ENCODE measurements at places on chromosomes 2 and 18.

DNA sequence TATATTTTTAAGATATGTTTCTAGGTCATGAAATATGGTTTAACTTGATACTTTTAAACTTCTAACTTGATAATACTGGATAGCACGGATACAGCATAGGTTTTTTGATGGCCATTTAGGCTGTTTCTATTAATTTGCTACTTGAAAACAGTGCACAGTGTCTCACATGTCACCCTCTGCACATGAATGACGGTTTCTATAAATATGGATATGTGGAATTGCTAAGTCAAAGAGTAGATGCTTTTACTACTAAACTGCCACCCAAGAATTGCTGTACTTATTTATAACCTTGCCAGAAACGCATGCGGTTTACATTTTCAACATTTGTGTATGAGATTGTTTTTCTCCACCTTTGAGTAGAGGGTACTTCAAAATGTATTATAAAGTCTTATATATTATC is 174.6 kb upstream of the LYPD1 start:
- DNase-seq, result no peak

DNA sequence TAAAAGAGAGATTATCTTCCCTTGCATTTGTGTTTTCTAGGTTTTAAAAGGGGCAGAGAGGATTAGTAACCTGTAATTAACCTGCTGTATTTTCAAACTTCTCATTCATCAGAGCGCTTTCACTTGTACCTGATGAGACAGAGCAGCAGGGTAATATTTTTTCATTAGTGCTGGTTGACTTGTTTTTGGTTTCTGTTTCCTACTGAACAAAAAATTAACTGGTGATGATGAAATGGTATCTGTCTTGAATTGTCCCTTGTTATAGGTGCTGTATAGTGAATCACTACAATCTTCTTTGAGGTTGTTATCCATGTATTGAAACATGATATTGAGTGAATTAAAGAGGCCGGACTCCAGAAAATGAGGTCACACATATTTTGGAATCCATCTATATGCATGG is 37.9 kb downstream of the CDH20 start:
- DNase-seq, result no peak

DNA sequence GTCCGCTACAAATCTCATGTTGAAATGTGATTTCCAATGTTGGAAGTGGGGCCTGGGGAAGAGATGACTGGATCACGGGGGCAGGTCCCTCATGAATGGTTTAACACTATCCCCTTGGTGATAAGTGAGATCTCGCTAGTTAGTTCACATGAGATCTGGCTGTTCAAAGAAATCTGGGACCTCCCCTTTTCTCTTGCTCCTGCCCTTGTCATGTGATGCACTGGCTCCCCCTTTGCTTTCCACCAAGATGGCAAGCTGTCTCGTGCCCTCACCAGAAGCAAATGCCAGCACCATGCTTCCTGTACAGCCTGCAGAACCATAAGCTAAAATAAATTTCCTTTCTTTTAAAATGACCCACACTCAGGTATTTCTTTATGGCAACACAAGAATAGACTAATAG is 57.3 kb upstream of the C2orf15 start:
- DNase-seq, result no peak

GRCh38 chr2:214180071-214180470 is 230.8 kb upstream of the VWC2L start:
- DNase-seq, result no peak

- DNase-seq, result no peak
Measured at GRCh38 chr2:5982903-5983265, 290.7 kb downstream of the SOX11 start.

GRCh38 chr18:31230495-31230894 is 67.8 kb upstream of the DSC1 start:
- no peak for DNase-seq

Measured in activated CD4-positive, alpha-beta T cell treated with anti-CD3 and anti-CD28 coated beads, Interleukin-2, Interleukin-4, amounts not matched to agents 100 ng/mL and 50 ng/mL, durations not matched to agents 16 hours and 8 hours (primary cell).